ENCODE measurements at places on chromosomes 12 and 14.

DNA sequence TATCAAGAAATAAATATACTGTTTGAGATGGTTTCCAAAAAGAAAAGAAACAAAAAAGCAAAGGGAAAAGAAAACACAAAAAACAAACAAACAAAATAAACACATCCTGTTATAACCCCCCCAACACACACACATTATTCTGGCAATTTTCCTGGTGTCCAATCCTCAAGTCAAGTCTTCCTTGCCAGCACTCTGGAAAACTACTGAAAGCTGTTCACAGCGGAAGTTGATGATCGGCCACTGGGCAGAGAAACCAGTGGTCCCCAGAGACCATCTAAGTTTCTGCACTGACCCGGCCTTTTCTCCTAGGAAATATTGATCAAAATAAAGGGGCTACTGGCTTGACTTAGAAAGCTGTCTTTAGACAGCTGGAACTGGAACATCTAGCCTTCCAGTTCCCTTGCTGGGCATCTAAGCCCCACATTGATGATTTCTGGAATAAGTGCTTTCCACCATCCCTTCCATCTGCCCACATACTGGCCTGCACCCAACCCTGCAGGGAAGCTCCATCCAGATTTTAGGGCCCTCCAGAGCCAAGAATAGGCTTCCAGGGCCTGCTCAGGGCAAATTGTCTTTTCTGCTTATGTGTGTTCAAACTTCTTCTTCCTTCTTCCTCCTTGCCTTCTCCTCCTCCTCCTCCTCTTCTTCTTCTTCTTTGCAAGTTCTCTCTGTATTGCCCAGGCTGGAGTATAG lies 11.6 kb upstream of the PPP1CC start:
- no peak for DNase-seq

- DNase-seq = no peak
Measured at GRCh38 chr14:68135566-68135965, 316.0 kb downstream of the RAD51B start.

DNA sequence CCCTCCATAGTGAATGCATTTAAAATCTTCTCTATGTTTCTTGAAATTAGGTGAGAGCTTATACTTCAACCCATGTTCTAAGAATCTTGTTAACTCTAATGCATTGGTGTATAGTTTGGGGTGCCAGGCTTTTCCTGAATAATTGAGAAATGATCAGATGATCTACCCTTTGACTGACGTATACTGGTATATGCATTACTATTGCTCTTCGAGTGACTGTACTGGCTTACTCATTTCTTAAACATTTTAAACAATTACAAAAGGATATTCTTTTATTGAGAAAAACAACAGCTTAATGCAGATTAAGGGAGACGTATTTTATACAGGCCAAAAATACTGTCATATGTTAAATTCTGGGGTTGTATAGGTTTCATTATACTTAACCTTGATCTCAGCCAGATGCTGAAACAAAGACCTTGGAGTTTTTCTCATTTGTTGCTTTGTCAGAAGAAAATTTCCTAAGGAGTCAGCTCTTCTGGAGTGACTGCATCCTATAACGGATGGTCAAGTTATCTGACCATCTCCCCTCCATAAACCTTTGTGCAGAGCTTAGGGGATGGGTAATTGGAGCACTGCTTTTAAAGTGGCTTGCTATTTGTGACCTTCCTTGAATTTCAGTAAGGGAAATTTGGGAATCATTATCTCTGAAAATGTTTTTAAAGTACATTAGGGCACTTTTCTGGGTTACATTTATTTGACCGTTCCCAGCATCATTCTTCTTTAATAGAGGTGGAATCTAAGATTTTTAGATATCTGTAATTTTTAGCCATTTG lies 507.6 kb downstream of the PCNX1 start:
- DNase-seq = no peak

DNA sequence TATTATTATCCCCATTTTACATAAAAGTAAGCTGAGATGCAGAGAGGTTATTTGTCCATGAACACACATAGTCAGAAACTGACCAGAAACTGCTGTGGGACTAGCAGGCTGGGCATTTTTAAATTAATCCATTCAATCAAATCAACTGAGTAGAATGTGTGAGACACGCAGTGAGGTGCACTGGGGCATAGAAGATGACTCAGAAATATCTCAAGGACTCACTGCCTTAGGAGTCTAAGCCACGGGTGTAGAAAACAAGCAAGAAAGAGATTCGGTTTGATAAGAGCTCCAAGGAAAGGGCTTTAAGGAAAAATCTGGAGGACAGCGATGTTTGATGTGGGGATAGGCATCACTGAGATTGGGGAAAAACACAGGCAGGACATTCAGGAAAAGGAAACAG lies 127.8 kb downstream of the ANO2 start:
- DNase-seq = no peak

DNA sequence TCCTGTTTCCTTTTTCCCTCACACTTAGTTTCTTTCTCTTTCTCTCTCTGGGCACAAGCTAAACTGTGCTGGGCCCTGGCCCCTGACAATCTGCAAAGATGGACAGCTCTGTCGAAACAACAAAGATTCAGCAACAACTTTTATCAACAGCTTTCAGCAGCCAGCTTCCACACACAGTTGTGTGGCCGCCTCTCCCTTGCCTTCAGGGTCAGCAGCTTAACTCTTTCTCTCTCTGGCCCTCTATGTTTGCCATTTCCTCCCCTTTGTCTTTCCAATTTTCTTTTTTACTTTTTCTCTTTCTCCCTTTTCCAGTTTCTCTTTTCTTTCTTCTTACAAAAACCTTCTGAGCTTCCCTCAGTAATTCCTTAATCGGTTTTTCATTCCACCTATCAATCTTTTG lies 43.3 kb downstream of the IQSEC3 start:
- DNase-seq = no peak

DNA sequence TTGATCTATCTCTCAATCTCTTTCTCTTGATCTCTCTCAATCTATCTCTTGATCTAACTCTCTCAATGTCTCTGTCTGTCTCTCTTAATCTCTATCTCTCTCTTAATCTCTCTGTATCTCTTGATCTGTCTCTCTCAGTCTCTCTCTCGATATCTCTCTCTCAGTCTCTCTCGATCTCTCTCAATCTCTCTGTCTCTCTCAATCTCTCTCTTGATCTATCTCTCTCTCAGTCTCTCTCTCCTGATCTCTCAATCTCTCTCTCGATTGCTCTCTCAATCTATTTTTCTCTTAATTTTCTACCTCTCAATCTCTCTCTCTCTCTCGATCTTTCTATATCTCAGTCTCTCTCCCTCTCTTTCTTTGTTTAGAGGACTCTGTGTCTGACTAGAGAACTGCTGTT lies 126.7 kb downstream of the BCL11B start:
- no peak for DNase-seq

DNA sequence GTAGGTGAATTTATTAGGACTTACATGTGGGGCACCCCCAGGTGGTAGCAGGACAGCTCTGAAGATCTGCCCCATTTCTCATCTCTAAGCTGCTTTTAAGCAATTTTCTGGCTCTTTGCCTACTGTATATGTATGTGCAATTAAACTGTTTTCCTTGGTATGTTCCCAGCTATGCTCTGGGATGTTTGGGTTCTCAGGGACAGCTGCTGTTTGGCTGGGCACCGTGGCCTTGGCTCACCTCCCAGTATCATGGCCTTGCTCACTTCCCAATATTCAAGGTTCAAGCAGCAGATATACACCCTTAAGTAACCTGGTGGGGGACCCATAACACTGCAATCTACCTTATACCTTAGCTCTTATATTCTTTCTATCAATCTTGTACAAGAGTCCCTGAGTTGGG lies 53.7 kb upstream of the KITLG start:
- DNase-seq = no peak

GRCh38 chr12:95083938-95084337 lies 10.5 kb upstream of the NR2C1 start:
- no peak for DNase-seq

GRCh38 chr12:78864870-78865463 lies 393 bp downstream of the SYT1 start:
- no peak for DNase-seq

Measured in CMK (cell line).